Suprapubic skin (tissue), 4 donors: ENCODE measurements at places on chromosomes 3 and 15. TPM values are rescaled to one million over a fixed set of nuclear protein-coding genes. Genes with fewer than 3 reads are reported as not detected.

MYO5C gene
- total RNA-seq = 11.2 TPM

TIGIT gene
- 0.30 TPM for total RNA-seq

ZBED2 gene
- not detected for total RNA-seq

FAM3D gene
- total RNA-seq = not detected

SLC12A1 gene
- not detected for total RNA-seq

LRRC2 gene
- 2.9 TPM for total RNA-seq

TMF1 gene
- 46.3 TPM for total RNA-seq

CYP8B1 gene
- total RNA-seq = not detected

DNA sequence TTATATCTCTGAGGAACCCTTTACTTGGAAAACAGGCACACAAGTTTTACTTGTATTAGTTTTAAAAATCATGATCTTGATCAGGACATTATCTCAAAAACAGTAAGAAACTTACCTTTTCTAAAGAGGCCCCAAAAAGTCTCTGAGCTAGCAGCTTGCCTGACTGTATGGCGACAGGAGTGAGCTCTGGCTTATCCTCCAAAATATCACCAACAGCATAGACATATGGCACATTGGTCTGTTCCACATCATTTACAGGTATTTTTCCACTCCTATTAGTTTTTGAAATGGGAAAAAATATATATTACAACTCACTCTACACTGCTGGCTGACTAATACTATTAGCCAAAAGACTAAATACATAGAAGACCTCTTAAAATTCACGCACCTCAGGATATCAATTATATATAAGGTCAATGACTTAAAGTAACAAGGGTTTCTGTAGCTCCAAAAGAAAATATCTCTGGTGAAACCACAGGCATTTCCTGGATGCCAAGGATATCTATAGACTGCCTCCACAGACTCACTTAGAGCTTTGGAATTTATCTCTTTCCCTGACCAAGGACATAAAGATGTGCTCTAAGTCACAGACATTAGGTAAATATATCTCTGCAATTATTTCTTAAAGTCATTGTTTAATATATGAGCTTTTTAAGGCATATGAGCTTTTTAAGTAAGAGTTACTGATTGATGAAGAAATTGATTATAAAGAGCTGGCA lies 33.1 kb downstream of the TXNRD3 start:
- no peak overlapping the region for H3K4me3 ChIP-seq
- no peak for DNase-seq
- H3K27ac ChIP-seq = no peak overlapping the region

DNA sequence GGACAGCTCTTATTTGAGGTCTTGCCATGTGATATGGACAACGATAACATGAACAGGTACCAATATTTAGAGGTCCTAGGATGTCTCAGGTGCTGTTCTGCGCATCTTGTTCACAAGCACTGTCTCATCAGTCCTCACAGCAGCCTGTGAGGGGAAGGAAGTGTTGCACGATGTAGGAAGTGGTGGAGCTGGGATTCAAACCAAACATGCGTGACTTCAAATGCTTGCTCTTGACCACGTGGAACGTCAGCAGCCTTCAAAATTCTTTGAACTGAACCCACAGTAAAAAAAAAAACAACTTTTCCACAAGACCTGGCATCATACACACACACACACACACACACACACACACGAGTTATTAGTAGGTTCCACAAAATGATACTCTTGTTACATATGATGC lies 153.4 kb upstream of the SMAD3 start:
- peaks cover 21% of the 10 kb centered on the region for H3K4me1 ChIP-seq
- H3K4me3 ChIP-seq = no peak overlapping the region
- no peak overlapping the region for H3K27ac ChIP-seq
- no peaks in the 10 kb centered on the region for H3K27me3 ChIP-seq
- no peaks in the 10 kb centered on the region for H3K36me3 ChIP-seq

DNA sequence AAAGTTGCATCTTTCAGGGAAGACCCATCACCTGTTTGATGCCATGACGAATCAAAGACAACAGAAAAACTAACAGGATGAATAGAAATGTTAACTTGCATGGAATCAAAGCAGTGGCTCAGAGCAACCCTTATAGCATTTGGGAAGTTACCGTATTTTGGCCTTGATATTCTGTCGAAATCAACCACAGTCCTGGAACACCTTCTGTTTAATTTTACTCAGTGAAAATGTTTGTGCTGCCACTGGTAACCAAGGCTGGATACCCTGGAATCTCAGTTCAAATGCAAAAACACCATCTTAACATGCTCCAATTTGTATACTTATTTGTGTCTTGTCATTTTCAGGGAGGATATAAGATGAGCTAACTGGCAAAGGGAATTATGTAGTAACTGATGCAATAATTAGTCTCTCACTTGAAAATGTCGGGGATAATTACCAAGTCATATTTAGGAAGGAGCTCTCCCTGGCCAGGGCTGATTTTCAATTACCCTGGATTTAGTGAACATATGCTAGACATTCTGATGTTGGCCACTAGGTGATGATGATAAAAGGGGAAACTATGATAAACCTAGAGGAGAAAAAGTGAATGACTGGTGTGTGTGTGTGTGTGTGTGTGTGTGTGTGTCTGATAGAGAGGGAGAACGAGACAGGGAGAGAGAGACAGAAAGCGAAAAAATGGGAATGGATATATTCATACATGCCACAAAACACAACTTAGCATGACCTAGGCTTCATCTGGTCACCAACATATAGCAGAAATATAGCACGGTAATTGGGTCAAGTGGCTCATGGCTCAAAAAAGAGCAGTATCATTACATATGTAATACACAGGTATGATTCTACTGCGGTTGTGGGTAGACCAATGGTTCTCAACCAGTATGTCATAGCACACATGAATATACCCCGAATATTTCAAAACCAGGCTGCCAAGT lies 19.0 kb upstream of the PRICKLE2 start:
- peaks cover 6% of the 10 kb centered on the region for H3K4me1 ChIP-seq
- no peaks in the 10 kb centered on the region for H3K36me3 ChIP-seq
- H3K27me3 ChIP-seq = no peaks in the 10 kb centered on the region
- DNase-seq = no peak
- no peak overlapping the region for H3K4me3 ChIP-seq

GRCh38 chr3:116165135-116165534 lies 280.2 kb downstream of the LSAMP start:
- H3K27me3 ChIP-seq = no peaks in the 10 kb centered on the region
- no peak for DNase-seq
- H3K4me3 ChIP-seq = no peak overlapping the region
- no peak overlapping the region for H3K27ac ChIP-seq
- H3K4me1 ChIP-seq = no peaks in the 10 kb centered on the region

- H3K27me3 ChIP-seq = no peaks in the 10 kb centered on the region
- H3K4me3 ChIP-seq = no peak overlapping the region
- H3K27ac ChIP-seq = no peak overlapping the region
These were observed 60.5 kb downstream of the TOP2B start for GRCh38 chr3:25604107-25604805.

DNA sequence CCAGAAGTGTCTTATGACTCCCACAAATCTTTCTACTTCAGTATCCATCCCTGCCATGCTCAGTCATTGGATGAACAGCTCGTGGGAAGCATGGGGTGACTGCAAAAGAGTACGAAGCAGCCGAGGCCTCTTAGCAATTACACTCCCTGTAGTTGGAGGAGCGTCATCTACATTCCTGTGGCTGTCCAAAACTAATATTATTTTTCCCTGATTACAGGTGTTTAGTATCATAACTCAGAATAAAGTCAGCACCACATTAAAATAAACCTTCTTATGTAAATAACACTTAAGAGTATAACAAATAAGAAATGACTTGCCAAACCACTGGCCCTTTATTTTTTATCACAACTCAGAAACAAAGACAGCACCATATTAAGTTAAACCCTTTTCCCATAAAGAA lies 141.5 kb downstream of the PLOD2 start:
- H3K36me3 ChIP-seq = no peaks in the 10 kb centered on the region
- H3K4me3 ChIP-seq = no peak overlapping the region
- no peak overlapping the region for H3K27ac ChIP-seq
- DNase-seq = no peak
- no peaks in the 10 kb centered on the region for H3K27me3 ChIP-seq

DNA sequence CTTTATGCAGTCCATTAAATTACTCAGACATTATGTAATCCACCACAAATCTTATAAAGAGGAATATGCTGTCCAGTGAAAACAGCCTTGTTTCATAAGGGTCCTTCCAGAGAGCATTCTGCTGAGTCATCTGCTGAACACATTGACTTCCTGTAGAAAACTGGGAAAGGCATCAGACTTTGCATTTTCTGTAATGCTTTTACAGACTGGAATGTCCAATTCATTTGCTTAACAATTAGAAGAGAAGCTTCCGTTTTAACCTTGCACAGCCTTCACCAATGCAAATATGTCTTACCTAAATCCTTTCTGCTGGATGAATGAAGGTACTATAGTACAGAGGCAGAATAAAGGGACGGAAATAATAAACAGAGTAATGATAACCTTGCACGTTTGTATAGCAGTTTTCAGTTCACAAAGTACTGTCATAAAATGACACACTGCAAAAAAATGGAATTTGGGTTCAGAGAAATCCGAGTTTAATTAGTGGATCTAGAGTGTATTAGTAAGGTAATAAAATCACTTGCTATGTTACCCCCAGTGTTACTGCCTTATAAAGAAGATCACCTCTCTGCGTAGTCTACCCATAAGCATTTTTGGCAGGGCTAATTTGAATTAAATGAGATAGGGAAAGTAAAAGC lies 301.5 kb downstream of the PYDC2 start:
- H3K4me1 ChIP-seq = no peaks in the 10 kb centered on the region

DNA sequence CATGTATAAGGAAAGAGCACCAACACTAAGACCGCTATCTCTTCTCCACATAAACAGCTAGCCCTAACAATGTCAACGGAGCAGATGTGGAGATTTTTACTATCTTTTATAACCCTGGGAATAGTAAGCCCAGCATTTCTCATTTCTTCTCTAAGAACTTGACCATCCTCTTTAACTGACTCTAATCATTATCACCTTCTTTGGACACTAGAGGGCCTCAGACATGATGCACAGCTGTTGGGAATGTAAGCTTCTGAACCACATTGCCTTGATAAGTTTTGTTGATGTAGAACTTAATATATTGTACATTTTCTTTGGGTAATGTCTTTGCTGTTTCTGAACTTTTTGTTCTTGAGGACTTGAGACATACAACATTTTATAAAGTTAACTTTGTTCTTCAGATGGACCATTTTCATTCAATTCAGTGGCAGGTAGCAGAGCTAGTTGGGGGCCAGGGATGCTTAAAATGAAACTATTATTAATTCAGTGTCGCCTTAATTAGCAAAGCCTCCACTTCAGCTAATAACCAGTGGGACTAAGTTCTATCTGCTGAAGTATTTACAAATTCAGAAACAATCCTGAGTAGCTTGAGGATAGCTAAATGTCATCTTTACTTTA lies 9.6 kb upstream of the TAGLN3 start:
- DNase-seq = no peak
- H3K4me3 ChIP-seq = no peak overlapping the region
- peaks cover 44% of the 10 kb centered on the region for H3K36me3 ChIP-seq

DNA sequence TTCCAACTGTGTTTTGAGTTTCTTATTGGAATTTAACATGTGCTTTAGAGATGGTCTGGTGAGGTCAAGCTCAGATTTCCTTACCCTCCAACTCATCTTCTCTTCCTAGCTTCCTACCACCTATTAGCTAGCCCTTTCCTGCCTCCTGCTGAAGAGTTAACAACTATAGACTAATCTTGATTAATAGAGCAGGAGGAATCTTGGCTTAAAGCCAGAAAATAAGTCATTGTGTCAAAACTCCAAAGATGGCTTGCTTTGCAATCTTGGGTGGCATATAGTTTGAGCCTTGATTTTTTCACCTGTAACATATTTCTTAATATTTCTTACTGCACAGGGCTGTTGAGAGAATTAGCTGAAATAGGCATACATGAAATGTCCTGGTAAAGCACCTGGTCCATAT lies 27.3 kb downstream of the BCL2L10 start:
- no peak for DNase-seq
- H3K4me1 ChIP-seq = no peaks in the 10 kb centered on the region
- H3K27ac ChIP-seq = no peak overlapping the region
- no peaks in the 10 kb centered on the region for H3K27me3 ChIP-seq
- no peak overlapping the region for H3K4me3 ChIP-seq
- H3K36me3 ChIP-seq = no peaks in the 10 kb centered on the region

GRCh38 chr15:57345584-57345983 lies 30.7 kb upstream of the CGNL1 start:
- no peaks in the 10 kb centered on the region for H3K27me3 ChIP-seq
- no peaks in the 10 kb centered on the region for H3K4me1 ChIP-seq
- no peak overlapping the region for H3K4me3 ChIP-seq
- DNase-seq = no peak
- no peaks in the 10 kb centered on the region for H3K36me3 ChIP-seq
- H3K27ac ChIP-seq = no peak overlapping the region

GRCh38 chr3:131530843-131531242 lies 28.1 kb upstream of the MRPL3 start:
- no peak for DNase-seq
- peaks cover 23% of the 10 kb centered on the region for H3K27me3 ChIP-seq
- no peaks in the 10 kb centered on the region for H3K36me3 ChIP-seq
- no peak overlapping the region for H3K4me3 ChIP-seq
- H3K27ac ChIP-seq = no peak overlapping the region

DNA sequence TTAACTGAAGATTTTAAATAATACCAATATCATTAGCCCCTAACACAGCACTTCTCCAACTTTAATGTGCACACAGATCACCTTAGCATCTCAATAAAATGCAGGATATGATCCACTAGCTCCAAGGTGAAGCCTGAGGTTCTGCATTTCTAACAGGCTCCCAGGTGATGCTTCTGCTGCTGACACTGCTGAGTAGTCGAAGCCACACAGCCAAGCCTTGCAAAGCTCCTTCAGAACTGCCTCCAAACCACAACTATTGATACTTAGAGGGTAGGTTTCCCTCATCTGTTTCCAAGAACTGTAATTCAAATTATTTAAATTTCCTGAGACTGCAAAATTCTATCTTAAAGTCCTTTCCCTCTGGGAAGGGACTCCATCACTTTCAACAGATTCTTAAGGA lies 3.9 kb downstream of the RIOX2 start:
- peaks cover 12% of the 10 kb centered on the region for H3K36me3 ChIP-seq
- no peak for DNase-seq
- H3K27me3 ChIP-seq = no peaks in the 10 kb centered on the region
- no peak overlapping the region for H3K4me3 ChIP-seq

DNA sequence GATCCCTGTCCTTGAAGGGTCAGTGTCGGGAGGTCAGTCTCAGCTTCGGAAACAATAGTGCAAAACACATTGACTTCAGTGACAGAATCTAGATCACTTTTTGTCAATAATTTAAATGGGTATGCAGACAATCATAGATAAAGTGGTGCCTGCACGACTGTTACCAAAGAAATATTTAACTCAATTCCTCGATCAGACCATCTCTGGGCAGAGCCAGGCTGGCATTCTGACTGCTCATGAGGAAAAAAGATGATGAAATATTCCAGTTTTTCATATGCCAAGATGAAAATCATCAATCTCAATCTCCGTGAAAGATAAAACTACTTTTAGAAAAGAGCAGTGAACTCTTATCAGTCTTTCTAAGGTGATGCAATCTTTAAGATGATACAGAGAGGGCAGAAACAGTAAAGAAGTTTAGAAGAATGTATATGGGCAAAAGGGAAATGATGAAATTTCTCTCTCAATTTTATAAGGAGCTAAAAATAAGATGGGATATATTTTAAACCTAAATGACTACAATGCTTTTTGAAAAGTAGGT lies 169.9 kb downstream of the WDR72 start:
- no peaks in the 10 kb centered on the region for H3K36me3 ChIP-seq
- H3K27me3 ChIP-seq = no peaks in the 10 kb centered on the region
- no peak overlapping the region for H3K4me3 ChIP-seq
- no peak overlapping the region for H3K27ac ChIP-seq
- H3K4me1 ChIP-seq = no peaks in the 10 kb centered on the region
- DNase-seq = no peak
